ENCODE measurements at places on chromosomes 6 and 20.

DNA sequence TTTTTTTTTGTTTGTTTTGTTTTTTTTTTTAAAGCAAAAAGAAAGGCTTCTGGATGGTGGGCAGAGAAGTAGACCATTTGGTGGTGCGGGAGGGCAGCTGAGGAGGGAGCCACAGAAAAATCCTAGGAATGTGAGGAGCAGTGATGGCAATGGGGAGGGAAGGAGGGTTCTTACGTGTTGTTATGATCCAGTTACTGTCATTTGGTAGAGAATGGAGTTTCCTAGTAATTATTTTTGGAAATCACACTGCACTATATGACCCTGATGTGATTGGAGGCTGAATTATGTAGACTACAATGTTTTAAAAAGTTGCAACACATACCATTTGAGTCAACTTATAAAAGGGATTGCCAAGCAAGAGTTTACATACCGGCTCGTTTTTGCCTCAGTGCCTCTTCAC is 22.1 kb downstream of the ADGRF5 start:
- DNase-seq: no peak
- H3K36me3 ChIP-seq: no peaks in the 10 kb centered on the region
- H3K4me3 ChIP-seq: no peak overlapping the region
- H3K27ac ChIP-seq: no peak overlapping the region

GRCh38 chr6:94175465-94175864 is 756.1 kb upstream of the EPHA7 start:
- DNase-seq: no peak
- no peaks in the 10 kb centered on the region for H3K27me3 ChIP-seq
- no peaks in the 10 kb centered on the region for H3K36me3 ChIP-seq

- H3K27ac ChIP-seq: peak overlapping the region; percentile 52
- no peak overlapping the region for H3K4me3 ChIP-seq
- no peak for DNase-seq
These were observed 25.1 kb downstream of the NEDD9 start for GRCh38 chr6:11207199-11207968.

DNA sequence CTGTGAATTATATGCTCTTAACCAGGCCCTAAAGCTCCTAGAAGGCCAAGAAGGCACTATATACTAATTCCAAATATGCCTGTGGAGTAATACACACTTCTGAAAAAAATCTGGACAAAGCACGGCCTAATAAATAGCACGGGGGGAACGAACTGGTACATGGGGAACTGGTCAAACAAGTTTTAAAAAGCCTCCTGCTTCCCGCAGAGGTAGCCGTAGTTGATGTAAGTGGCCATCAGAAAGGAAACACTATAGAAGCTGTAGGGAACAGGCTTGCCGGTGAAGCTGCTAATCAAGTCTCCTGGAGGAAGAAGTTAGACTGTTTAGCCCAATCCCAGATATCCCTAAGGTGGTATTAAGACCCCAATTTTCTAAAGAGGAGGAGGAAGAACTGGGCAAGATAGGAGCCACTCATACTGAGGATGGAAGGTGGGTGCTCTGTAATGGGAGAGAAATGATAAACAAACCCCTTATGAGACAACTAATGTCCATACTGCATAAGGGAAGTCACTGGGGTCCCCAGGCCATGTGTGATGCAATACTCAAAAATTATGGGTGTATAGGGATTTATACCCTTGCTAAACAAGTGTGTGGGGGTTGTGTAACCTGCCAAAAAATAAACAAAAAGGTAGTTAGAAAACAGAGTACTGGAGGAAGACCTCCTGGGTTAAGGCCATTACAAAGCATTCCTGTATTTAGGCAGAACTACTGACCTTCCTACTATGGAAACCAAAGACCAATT is 27.1 kb upstream of the ZNF318 start:
- H3K27me3 ChIP-seq: peaks cover 13% of the 10 kb centered on the region
- H3K27ac ChIP-seq: no peak overlapping the region
- DNase-seq: no peak

DNA sequence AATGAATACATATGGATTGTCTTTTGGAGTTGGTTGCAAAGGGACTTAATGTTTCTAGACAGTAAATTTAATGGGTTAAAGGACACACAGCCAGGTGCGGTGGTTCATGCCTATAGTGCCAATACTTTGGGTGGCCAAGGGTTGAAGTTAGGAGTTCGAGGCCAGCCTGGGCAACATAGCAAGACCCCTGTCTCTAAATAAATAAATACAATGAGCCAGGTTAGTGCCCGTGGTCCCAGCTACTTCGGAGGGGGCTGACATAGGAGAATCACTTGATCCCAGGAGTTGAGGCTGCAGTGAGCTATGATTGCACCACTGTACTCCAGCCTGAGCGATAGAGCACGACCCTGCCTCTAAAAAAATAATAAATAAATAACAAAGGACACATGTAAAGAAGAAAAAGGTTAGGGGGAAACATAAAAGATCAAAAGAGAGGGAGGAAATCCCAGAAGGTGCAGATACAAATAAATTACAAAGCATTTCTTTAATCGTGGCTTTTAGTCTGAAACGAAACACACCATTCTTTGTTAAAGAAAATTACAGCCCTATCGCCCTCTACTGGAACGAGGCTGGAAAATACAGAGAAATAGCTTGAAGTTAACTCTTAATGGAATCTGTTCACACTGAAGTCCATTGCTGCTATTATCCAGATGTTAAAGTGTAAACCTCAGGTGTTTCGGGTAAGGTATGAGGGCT is 42.6 kb upstream of the SCML4 start:
- H3K4me1 ChIP-seq: peaks cover 34% of the 10 kb centered on the region
- no peak for DNase-seq
- H3K36me3 ChIP-seq: peaks cover 21% of the 10 kb centered on the region
- no peak overlapping the region for H3K27ac ChIP-seq

DNA sequence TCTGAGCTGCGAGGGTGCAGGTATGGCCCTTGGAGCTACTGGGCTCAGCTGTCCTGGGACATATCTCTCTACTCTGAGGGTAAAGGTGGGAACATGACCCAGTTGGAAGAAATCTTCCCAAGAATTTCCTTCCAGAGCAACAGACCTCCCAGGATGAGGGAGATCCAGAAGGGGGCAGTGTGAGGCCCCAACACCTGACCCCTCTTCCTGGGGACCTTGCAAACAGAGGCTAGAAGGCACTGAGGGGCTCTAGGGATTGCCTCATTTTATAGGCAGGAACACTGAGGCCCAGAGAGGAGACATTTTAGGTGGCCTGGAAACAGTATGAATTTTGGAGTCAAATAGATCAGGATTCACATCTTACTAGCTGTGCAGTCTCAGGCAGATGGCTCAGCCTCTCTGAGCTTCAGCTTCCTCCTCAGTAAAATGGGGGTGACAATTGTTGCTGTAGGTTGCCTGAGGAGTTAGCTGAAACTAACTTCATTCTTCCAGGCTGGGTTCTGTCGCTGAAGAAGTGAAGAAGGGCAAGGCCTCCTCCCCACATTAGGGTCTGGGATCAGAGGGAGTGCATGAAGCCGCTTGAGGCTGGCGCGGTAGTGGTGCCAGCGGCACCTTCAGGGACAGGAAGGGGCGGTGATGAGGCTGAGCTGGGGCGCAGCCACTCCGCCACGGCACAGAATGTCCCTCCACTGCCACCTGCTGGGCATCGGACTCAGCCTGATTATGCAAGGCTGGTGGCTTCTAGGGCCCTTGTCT is 11.4 kb downstream of the KCNK17 start:
- H3K4me1 ChIP-seq: peaks cover 6% of the 10 kb centered on the region
- no peaks in the 10 kb centered on the region for H3K36me3 ChIP-seq
- peak overlapping the region; percentile 17 for H3K27ac ChIP-seq
- peaks cover 2% of the 10 kb centered on the region for H3K27me3 ChIP-seq
- peak overlapping the region; percentile 25 for H3K4me3 ChIP-seq

DNA sequence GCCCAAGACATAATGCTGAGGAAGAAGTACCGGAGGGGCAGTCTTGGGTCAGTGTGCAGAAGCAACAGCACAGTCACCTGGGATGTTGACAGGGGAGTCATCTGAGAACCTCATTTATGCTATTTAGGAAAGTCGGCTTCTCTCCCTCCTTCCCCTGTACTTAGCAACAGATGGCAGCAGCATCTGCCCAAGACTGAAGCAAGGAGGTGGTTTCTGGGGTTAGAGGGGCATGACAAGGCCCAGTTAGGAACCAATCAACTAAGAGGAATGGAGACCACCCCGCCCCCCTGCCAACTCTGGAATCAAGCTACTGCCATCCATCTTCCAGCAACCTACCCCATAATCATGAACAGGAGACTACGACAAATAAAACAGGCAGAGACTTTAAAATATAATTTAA is 21.7 kb downstream of the RIPK1 start:
- H3K4me1 ChIP-seq: peaks cover 9% of the 10 kb centered on the region
- peaks cover 36% of the 10 kb centered on the region for H3K36me3 ChIP-seq

All from activated naive CD8-positive, alpha-beta T cell treated with anti-CD3 and anti-CD28 coated beads, Interleukin-2, amount 50 U/mL, for 24 hours (primary cell).